Activated gamma-delta T cell (primary cell): ENCODE measurements at places on chromosomes 1 and 21.

DNA sequence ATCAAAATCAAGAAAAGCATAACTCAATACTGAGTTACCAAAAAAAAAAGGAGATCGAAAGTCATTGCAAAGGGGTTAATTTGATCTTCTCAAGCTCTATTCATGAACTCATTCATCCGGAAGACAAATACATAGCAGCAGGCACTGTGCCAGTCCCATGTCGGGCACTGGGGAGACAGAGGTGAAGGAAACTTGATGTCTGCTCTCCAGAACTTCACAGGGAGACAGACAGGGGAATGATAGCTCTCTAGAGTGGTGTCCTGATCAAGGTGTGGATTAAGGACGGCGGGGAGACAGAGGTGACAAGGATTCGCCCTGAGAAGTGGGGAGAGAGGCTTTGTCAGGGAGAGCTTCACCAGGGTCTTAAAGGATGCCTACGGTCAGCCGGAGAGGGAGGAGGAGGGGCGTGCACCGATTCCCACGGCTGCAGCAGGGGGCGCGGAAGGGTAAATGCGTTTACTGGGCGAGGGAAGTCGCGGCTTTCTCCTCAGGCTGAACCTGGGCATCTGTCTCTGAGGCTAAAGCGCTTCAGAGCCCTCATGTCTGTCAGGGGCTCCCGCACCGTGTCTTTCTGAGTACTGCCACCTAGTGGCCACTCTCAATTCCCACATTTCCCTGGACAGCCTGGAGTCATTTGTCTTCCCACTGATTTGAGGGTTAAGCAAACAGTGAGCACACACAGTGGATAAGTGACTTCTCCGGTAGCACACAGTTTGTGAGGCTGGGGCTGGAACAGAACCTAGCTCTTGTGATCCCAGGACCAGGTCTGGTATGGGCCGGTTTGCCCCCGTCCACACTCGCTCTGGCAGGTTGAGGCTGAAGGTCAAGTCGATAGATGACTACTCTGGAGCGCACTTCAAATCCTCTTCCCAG, 152.8 kb downstream of the TENT5C start:
- DNase-seq: no peak

DNA sequence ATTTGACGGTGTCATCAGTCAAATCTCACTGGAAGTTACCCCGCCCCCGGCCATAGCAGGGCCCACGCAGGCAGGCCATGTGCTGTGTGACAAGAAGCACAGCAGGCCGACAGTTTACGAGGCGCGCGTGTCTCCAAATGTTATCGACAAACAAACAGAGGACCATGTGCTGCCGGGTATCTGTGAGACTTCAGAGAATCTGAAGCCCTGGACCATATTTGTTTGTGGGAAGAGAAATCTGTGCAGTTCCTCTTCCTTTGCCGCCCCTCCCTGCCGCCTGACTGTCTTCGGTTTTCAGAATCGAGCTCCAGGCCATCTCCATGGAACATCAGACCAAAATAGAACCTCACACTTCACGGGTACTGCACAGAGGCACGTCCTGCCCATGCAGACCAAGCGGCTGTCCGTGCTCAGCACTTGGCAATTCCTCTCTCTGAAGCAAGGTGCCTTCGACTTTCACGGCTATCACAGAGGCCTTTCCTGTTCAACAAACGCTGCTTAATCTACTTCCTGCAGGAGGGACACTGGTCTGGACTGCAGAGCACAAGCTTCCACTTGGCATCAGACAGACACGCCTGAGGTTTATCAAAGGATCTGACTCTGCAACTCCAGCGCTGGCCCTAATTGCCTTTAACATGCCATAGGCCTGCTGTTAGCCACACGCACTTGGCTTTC, 135.7 kb upstream of the KRTAP19-8 start:
- no peak for DNase-seq

DNA sequence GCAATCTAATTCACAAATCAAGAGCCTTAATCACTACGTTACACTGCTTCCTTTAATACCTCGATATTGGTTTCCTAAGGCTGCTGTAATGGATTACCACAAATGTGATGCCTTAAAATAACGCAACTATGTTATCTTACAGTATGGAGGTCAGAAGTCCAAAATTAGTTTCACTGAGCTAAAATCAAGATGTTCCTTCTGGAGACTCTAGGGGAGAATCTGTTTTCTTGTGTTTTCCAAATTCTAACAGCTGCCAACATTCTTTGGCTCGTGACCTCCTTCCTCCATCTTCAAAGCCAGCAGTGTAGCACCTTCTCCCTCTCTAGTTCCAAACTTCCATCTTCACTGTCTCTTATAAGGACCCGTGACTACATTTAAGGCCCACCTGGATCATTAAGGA, 335.0 kb upstream of the NFIA start:
- no peak for DNase-seq

DNA sequence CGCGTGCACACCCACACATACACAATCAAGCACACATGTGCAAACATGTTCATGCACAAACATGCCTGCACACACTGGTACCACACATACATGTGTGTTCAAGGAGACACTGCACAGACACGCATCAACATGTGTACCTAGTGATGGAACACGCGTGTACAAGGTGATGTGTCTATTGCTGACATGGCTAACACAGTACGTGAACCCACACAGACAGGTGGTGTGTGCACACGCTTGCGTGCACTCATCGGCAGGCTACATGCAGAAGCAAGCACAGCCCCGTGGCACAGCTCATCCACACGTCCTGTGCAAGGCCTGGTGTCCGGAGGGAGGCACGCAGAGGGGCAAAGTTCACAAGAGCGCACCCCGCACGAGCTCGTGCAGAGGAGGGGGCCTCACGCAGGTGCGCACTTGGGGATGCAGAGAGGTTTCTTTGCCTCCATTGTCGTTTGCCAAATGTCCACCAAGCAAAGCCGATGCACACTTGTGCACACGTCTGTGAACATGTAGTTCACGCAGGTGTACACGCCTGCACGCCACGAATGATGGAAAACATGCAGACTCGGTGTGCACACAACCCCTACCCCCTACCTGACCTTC, 969 bp downstream of the ACAP3 start:
- DNase-seq: no peak

GRCh38 chr1:198520524-198521254, 19.8 kb downstream of the ATP6V1G3 start:
- no peak for DNase-seq

DNA sequence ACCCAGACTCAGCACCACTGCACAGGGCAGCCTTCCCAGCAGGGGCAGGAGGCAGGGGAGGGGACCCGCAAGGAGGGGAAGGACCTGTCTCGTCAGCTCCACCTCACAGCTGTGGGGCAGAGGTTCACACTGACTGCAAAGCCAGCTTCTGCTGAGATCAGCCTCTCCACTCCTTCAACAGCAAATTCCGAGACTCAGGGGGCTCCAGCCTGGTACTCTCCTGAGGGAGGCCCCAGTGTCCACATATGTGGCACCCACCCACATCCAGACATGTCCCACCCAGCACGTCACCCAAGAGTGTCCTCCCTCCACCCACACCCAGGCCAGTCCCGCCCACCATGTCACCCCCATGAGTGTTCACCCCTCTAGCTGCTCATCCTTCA, 329.5 kb downstream of the NPHP4 start:
- no peak for DNase-seq

- DNase-seq: no peak
These were observed 5.4 kb upstream of the LAMC2 start for GRCh38 chr1:183180634-183181056.

DNA sequence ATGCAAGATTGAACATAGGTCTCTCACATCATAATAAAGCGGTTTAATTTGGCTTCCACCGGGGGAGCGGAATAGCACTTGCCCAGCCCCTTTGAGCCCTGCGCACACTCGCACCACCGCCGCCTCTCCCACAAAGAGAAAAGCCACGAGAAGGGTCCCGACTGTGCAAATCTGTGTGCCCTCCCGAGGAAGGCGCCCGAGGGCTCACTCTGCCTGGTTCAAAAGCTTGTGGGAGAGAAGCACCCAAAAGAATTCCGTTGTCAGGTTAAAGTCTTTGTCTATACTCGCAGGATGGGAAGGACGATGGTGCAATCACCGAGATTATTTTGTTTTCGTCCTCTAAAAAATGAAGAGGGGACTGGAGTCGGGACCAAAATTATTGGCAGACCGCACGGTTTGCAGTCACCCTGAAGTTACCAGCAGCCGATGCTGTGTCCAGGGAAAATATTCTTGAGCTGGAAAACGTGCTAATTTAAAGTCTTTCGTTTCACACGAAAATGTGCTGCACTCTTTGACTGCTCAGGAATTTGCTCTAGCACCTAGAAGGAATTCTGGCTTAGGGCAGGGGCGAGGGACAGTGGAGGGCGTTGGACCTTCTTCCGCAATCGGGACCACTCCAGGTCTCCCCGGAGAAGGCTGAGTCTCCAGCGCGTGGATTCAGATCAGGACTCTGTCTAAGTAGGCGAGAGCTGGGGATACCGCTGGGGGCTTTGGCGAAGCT, 6.6 kb upstream of the SIM2 start:
- no peak for DNase-seq

DNA sequence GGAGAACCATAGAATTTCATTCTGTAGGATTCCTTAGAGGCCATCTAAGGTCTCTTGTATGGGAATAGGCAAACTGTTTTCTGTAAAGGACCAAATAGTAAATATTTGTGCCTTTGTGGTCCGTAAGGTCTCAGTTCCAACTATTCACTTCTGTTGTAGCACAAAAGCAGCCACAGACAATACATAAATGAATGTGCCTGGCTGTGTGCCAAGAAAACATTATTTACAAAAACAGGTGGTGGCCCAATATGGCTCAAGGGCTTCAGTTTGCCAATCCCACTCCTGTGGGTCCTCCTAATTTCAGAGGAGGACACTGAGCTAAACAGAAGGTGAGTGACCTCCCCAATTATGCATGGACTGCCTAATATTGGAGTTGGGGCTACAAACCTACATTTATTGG, 67.6 kb upstream of the EDEM3 start:
- DNase-seq: no peak

DNA sequence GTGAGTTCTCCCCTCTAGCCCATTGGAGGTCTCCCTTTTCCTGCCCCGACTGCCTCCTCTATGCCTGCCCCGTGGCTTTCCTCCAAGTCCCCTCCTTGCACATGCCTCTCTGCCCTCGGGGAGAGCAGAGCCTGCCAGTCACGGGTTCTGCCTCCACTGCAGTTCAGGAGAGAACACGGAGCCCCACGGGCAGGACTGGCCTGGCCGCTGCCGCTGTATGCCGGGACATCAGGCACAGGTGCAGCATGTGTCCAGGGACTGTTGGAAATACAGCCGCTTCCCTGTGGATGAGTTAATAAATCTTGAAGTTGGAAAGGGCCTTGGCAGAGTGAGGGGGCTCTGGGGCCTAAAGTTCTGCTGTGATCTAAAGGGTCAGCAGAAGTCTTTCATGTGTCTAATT, 676.6 kb downstream of the MATN1 start:
- no peak for DNase-seq

DNA sequence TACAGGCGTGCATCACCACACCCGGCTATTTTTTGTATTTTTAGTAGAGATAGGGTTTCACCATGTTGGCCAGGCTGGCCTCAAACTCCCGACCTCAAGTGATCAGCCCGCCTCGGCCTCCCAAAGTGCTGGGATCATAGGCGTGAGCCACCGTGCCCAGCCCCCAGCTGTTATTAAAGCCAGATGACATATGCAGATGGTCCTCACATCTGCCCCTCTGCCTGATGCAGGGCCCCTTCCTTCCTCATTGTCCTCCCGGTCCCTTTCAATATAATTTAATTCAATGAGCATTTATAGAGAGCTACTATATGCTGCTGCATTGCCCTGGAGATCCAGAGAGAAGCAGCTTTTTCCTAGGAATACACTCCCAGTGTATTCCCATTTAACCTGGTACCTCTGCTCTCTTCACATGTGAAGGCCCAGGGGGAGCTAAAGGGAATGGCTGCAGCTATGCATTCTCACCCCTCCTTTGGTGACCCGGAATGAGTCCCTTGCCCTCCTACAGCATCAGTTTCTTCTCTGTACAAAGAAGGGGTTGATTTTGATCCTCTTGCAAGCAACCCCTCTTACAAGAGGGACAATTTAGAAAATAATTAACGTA, 55.6 kb downstream of the L1TD1 start:
- no peak for DNase-seq

DNA sequence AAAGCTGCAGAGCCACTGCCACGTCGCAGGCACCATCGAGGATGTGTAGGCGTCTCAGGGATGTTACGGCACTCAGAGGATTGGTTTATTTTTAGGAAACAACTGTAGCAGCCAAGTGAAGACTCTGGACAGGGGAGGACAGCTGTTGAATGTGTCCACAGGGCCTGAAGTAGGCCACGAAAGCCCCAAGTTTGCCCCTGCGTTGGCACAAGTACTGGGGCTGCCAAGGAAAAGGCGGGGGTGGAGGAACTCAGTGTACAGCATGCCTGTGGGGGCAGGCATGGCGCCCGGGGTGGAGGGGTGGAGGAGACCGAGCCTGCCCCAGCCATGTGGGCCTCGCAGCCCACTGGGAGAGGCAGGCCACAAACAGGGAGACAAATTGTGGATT, 89.7 kb downstream of the ADARB1 start:
- DNase-seq: no peak

DNA sequence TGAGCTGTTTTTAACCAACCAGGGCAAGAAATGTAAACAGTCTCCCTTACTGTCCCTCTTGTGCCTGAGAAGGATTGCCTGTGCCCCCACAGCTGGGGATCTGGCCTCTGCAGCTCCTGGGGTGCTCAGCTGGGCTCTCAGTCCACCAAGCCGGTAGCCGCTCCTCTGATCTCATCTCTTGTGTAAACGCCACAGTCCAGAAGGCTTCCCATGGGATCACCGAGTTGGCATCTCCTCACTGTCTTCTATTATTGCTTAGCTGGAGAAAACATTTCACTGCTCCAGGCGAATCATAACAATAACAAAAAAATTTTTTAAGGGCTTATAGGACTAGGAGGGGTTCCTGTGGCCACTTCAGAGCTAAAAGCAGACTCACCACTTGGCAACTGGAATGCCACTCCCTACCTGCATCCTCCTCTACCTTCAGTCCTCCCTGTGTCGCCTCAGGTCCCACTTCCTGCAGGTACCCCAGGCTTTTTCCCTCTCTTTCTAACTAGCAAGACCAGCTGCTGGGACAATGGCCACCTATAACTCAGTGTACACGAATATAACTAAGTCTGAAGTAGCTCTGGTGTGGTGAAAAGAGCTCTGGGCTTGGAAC, 75.8 kb downstream of the ATP1A1 start:
- DNase-seq: no peak

GRCh38 chr21:43613755-43614638, 45.3 kb downstream of the HSF2BP start:
- DNase-seq: no peak

- no peak for DNase-seq
These were observed 2.8 kb downstream of the DNTTIP2 start for GRCh38 chr1:93876244-93876643.

- no peak for DNase-seq
These were observed 21.8 kb upstream of the SRP9 start for GRCh38 chr1:225755671-225756319.
